ENCODE measurements at places on chromosomes 16 and 17.

GRCh38 chr16:50671644-50672260, 9.4 kb downstream of the SNX20 start:
- peak; percentile 43 for DNase-seq

GRCh38 chr17:75366432-75366831, 39.0 kb downstream of the GRB2 start:
- DNase-seq, result no peak

GRCh38 chr16:81444448-81445121, at the start of gene CMIP:
CMIP (plus strand) TSS chr16:81444808.
- peak; percentile 98 for DNase-seq

DNA sequence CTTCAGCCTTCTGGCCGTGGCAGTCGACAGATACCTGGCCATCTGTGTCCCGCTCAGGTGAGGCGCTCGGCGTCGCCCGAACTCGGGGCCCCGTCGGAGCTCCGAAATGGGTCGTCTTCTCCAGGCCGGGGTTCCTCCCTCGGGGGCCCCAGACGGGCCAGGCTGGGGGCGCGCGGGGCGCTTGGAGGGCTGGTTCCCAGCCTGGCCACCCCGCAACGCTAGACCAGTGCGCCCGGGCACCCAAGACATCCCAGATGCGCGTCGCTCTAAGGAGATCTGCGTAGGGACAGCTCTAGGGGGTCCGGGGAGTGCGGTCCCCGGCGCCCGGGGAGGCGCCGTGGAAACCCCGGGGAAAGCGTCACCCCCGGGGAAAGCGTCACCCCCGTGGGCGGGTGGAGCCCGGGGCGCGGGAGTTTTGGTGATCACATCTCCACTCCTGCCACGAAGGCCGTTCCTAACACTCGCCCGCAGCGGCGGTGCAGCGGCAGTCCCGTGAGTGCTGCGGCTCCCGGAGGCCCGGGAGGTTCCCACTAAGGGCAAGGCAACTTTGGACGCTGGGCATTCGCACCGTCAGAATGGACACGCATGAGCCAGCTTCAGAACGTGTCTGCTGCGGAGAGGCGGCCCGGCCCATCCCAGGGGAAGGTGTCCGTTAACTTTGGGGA, 729 bp downstream of the ADORA2B start:
- peak; percentile 51 for DNase-seq

DNA sequence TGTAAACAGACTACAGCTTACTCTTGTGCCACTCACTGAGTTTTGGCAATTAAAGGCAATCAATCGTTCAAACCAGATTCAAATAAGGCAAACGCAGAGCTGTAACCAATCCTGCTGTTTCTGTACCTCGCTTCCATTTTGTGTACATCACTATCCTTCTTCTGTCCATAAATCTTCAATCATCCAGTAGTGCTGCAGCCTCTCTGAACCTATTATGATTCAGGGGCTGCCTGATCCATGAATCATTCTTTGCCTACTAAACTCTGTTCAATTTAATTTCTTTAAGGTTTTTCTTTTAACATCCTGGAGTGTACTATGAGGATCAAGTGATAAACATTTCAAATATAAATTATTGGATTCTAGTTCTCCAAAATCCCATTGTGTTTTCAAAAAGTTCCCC, 93.9 kb downstream of the CEP112 start:
- no peak for DNase-seq
